ENCODE measurements at places on chromosomes 5 and 9.

GRCh38 chr5:132281856-132282614, 12.2 kb upstream of the SLC22A4 start:
- DNase-seq: no peak

GRCh38 chr5:35152733-35153132, 77.6 kb downstream of the PRLR start:
- DNase-seq: no peak

DNA sequence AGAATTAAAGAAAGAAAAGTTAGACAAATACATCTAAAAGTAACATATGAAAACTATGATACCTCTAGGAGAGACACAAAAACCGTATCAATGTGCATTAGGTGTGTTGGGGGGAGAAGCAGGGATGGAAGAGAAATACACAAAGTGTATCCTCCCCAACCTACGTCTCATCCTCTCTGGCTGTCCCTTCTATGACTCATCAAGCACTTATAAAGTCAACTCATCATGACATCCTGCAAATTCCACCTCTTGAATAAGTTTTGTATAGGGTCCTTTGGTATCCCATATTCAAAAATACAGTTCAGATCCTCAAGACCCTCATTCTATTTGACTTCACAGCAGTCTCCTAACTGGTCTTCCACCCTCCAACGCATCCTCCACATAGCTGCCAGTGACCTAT, 917.6 kb upstream of the DMAC1 start:
- no peak for DNase-seq

DNA sequence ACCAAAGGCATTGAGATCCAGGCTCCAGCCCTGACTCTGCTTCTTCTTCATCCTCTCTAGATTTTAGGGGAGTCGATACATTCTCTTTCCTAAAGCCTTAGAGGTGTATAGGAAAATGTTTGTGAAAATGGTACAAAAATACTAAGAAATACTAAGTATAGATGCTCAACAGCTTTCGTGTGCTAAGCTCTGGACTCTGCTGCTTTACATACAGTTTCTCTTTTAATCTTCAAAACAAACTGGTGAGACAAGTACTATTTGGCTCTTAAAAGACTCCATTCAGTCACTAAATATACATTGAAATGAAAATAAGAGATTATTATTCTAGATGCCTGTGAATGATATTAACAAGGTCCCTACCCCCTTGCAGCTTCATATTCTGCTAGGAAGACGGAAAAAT, 174.5 kb upstream of the TRPM3 start:
- no peak for DNase-seq

- no peak for DNase-seq
Observed at GRCh38 chr5:103706939-103707682, 144.5 kb upstream of the NUDT12 start.

GRCh38 chr5:112366987-112367386, 52.1 kb downstream of the EPB41L4A start:
- DNase-seq: no peak

GRCh38 chr9:122204055-122204454, 24.7 kb downstream of the LHX6 start:
- DNase-seq: no peak

DNA sequence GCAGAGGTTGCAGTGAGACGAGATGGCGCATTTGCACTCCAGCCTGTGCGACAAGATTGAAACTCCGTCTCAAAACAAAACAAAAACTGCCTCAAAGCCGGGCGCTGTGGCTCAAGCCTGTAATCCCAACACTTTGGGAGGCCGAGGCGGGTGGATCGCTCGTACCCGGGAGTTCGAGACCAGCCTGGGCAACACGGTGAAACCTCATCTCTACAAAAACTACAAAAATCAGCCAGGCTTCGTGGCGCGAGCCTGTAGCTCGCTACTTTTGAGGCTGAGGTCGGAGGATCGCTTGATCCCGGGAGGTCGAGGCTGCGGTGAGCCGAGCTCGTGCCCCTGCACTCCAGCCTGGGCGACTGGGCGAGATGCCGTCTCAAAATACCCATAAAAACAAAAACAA, 988 bp downstream of the GFM2 start:
- DNase-seq: no peak

DNA sequence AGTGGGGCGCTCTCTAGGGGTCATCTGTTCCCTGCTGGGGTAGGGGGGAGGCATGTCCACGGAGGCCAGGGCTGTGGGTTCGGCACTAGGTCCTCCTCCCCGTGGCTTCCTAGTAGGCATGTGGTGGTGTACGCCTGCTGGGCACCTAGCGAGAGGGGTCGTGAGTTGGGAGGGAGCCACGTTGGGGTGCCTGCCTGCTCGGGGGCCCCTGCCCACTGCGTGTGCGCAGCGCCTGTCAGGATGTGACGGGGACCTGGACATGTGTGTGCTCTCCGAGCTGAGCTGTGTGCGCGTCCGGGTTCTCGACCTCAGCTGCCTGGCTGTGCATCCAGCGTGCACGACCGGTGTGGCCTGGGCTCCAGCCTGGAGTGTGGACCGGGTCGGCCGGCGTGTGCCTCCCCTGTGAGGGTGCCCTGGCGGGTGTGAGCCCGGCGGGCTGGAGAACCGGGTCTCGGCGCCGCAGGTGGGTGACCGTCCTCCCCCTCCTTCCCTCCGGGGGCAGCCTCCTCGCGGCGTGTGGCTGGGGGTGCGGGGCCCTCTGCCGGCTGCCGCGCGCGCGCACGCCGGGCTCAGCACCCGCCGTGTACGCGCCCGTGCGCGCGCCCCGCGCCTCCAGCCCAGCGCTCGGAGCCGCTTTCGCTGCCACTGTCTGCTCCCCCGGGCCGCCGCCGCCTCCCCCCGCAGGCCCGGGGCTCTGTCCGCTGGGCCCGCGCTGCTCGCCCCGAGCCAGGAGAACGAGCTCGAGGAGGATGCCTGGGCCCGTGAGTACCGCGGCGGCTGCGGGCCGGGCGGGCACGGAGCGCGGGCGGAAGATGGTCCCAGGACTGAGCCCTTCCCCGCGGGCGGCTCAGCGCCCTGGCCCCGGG, at the start of gene PRR7:
PRR7 (plus strand) TSS at position 615 of the 866 bp plus-strand sequence. CDS start 8,254 bp downstream, outside the sequence.
- DNase-seq: peak; percentile 90

- no peak for DNase-seq
Observed at GRCh38 chr5:33583332-33583731, 142.6 kb downstream of the TARS1 start.

- no peak for DNase-seq
Observed at GRCh38 chr5:179526978-179527377, 23.4 kb upstream of the RUFY1 start.

DNA sequence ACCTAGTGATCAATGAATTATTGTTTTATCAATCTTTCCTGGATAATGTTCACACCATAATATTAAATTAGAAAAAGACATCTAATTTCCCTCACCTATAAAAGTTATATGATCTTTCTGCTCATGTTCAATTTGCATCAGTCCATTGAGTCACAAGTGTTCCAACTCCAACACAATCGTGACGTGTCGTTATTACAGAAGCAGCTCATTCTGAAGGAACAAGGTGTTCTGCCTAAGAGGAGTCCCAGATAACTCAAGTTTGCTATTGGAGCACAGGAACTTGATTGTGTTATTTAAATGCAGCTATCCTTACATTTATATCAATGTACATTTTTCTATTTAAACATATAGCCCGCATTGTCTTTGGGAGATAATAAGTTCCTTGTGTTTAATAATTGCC, 30.6 kb downstream of the ATPSCKMT start:
- DNase-seq: no peak

DNA sequence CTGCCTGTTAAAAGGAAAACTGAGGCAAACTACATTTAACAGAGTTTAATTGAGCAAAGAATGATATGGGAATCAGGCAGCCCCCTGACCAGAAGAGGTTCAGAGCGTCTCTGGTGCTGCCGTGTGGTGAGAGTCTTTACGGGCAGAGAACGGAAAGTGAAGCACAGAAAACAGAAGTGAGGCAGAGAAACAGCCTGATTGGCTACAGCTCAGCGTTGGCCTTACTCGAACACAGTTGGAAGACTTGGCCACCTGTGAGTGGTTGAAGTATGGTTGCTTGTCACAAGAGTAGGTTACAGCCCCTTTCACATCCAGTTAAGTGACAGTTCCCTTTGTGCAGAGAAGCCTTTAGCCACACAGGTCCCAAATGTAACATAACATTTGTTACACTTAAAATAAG, 16.9 kb upstream of the FBP1 start:
- DNase-seq: no peak

- DNase-seq: no peak
Observed at GRCh38 chr5:1507961-1508658, 15.7 kb downstream of the LPCAT1 start.

DNA sequence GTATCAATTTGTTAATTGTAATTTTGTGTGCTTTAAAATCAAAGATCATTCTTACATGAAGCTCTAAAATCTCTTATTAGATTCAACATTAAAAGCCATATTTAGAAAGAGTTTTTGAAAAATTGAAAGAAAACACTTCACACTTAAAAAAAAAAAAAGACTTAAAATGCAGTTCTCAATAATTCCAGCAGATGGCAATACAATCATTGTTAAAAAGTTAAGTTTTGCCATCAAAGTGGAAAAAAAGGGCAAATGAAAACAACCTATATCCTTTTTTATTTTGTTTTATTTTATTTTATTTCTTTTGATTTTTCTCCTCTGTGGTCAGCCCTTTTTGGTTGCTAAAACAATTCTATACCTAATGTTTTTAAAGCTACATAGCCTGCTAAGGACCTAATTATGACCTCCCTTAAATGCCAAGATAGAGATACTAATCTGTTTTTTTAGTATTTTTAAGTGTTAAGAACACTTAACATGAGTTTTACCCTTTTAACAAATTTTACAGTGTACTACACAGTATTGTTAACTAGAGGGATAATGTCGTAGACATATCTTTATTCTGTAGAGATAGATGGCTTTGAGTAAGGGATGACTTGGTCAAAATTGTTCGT, 154.2 kb upstream of the DAB2 start:
- no peak for DNase-seq

DNA sequence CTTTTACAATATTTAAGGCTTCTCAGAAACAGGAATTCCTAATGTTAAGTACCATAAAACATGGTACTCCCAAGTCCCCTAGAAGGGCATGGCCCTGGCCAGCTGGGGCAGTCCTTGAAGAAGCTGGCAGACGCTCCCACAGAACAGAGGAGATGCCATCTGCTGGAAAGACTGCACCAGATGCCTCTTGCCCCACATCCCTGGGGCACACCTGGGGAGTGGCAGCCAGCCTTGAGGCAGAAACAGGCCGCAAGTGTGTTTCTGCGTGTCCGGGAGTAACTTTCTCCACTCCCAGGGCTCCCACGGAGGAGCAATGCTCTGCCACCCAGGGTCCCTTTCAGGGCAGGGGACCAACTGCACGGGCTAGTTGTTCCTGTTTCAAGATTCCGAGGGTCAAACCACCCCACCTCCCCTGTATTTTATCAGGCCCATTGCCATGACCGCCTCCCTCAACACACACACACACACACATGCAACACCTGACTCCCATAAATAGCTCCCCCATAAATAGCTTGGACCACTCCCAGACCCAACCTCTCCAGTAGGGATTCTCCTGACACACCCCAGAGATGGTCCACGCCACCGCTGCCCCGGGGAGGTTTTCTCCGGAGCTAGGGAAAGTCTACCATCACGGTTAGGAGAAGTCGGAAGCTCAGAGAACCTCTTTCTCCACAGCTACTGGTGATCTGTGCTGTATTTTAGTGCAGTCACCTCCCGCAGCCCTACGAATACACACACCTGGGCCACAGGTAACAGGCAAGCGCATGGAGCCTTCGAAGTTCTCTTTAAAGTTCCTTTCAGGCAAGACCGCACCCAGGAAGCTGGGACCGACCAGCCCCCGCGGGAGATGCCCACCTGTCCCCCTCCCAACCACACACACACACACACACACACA, 1.5 kb downstream of the SPOCK1 start:
- peak; percentile 38 for DNase-seq

- no peak for DNase-seq
Observed at GRCh38 chr5:143471041-143471509, 67.6 kb upstream of the NR3C1 start.

- no peak for DNase-seq
Observed at GRCh38 chr5:173786286-173787187, 101.6 kb upstream of the CPEB4 start.

GRCh38 chr5:110817459-110817858, 78.7 kb downstream of the SLC25A46 start:
- DNase-seq: no peak

GRCh38 chr5:1111241-1111726, 579 bp downstream of the SLC12A7 start:
- no peak for DNase-seq

GRCh38 chr5:100623719-100624118, 88.5 kb downstream of the FAM174A start:
- DNase-seq: no peak

- DNase-seq: no peak
Observed at GRCh38 chr5:132764671-132765238, 12.3 kb downstream of the SEPTIN8 start.

DNA sequence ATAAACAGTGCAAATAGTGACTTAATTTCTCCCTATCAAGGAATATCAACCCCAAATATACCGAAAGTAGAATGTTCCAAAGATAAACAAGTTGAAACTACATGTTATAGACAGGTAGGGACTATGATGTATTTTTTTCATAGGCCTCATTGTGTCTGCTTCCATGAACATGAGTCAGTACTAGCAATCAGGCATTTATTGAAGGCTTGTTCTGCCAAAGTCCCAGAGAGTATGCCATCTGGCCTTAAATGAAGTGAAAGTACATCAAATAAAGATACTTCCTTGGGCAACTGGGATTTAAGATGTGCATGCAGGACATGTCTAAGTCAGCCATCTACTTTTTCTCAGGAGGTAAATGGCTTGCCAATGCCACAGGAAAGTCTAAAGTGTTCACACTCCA, 6.5 kb downstream of the GHR start:
- no peak for DNase-seq

- DNase-seq: no peak
Observed at GRCh38 chr9:113205432-113205831, 15.6 kb downstream of the FKBP15 start.

- no peak for DNase-seq
Observed at GRCh38 chr9:92508018-92508820, 25.9 kb upstream of the ASPN start.

DNA sequence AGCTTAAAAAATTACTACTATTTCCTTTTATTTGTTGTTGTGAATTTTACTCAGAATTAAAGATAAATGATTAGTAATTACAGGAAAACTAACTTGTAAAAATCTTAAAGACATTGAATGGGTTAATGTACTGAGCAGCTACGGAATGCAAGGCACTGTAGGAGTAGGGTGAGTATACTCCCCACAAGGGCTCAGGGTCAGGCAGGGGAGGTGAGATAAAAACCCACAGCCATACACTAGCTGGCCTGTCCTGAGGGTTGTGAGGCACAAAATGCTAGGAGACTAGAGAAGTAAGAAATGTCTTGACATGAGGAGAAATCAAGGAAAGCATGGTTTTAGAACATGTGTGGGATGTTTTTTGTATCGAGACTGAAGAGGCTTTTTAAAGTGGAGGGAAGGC, 13.4 kb downstream of the ZBED3 start:
- no peak for DNase-seq

- DNase-seq: no peak
Observed at GRCh38 chr9:115133649-115134048, 15.7 kb upstream of the TNC start.

DNA sequence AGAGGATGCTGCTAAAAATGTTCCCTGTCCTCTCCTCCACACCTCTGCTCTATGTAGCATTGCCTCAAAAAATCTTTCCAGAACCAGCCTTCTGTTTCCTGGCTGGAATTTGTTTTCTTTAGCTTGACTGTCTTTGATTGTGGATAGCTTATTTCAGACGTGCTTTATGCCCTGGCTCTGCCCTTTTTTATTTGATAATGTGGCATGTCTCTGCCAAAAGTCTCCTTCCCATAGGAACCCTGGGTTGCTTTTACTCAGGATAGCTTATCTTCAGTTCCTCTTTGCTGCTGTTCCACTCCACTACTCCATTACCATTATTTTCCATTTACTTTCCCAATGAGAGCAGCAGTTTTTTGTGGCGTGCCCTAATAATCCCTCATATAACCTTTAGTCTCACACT, 885 bp upstream of the TMEM252 start:
- no peak for DNase-seq
